ENCODE measurements at places on chromosomes 12 and 14.

- DNase-seq: no peak
Observed at GRCh38 chr12:101859664-101860607, 17.4 kb upstream of the DRAM1 start.

- no peak for DNase-seq
Observed at GRCh38 chr14:35750202-35750904, 58.7 kb downstream of the RALGAPA1 start.

DNA sequence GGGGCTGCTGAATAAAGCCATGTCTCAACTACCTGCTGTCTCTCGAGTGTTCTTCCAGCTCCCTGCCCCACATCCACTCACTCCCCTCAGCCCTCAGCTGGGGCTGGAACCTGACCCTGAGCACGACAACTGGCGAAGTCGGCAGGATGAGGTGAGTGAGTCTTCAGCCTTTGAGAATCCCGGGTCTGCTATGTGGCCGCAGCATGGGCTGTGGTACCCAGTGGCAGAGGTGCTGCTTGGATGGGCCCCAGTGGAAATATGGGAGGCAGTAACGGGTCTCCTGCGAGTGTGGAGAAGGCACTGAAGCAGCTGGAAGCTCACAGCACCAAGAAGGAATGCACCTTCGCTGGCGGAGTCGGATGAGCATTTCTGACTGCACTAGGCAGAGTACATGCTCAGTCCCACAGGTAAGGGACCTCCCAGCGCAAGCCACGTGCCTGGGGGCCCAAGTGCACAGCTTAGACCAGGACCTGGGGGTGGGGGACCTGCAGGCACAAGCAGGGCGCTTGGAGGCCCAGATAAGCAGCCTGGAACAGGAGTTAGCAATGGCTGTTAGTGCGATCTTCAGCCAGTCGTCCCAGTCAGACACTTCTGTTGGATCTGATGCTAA is 95.5 kb upstream of the TMPO start:
- no peak for DNase-seq

GRCh38 chr14:34935488-34935887 is 47.3 kb upstream of the SRP54 start:
- DNase-seq: no peak

GRCh38 chr14:22850944-22851764 is 14.8 kb downstream of the MMP14 start:
- no peak for DNase-seq

DNA sequence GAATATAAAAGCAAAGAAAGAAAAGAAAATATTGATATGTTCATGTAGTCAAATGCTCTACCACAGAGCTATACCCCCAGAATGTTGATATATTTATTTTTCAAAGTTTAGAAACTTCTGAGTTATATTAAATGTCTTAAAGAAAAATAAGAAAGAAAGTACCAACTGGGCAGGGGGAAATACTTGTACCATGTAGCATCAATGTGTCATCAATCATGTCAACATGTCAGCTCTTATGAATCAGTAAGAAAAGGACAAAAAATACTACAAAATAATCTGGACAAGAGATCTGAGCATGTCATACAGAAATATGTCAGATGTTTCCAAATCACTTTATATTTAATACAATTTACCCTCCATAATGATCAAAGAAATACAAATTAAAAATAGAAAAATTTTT is 595.1 kb upstream of the ATP2B1 start:
- DNase-seq: no peak

DNA sequence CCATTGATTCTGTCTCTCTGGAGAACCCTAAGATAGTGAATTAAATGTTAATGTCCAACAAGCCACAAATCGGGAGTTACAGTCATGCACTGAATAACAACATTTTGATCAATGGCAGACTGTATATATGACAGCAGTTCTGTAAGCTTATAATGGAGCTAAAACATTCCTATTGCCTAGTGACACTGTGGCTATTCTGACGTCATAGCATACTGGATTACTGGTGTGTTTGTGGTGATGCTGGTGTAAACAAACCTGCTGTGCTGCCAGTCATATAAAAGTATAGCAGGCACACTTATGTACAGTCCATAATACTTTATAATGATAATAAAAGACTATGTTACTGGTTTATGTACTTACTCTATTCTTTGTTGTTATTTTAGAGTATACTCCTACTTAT is 56.7 kb upstream of the BICD1 start:
- DNase-seq: no peak

- DNase-seq: no peak
Observed at GRCh38 chr12:79082595-79082994, 218.0 kb downstream of the SYT1 start.

DNA sequence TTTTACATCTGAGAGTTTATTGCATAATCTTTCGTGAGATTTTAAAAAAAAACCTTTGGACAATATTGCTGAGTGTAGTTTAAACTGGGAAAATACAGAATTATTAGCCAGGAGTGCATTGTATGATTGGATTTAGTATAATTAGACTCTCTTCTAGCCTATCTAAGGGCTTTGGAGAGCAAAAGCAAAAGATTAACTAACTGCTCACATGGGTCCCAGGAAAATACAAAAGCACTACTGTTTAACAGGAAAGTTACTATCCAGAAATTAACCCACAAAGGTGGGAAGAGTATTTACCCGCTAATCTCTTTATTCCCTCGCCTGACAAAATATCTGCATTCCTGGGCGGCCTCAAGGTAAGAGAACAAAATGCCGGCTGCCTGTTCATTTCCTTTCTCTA is 309.5 kb downstream of the ATXN7L3B start:
- no peak for DNase-seq
